Stimulated activated CD8-positive, alpha-beta memory T cell treated with anti-CD3 and anti-CD28 coated beads, Interleukin-4, amount 100 ng/mL, for 1 hour (primary cell): ENCODE measurements at places on chromosomes 2 and 18.

DNA sequence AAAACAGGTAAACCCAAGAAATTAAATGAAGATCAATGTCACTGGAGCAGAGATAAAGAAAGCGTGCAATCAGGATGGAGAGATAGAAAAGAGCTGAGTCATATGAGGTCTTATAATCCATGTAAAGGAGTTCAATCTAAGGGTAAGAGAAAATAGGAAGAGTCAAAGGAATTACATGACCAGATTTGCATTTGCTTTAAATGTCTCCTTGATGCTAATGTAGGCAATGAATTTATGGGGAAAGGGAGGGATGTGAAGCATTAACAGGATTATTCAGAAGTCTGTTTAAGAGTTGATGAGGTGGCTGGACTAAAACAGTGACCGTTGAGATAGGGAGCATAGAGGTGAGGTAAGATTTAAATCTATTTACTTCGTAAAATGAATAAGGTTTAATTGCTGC lies 623.1 kb downstream of the MBD2 start:
- no peak for DNase-seq

DNA sequence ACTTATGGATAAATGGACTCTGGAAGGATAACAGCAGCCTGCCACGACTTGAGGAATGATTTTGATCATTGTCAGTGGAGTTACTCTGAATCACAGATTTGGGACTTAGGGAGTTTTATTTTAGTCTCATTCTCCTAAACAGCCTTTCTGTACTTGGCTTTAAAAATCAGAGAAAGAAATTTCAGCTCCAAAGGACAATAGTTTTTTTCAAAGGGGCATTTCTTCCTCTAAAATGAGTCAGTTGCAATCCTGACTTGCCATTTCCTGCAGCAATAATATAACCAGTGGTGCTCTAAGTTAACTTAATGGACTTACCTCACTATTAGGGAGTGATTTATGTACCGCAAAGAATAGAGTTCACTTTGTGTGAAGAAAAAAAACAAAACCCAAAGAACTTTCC lies 35.1 kb upstream of the MTX2 start:
- no peak for DNase-seq

- DNase-seq = no peak
Observed at GRCh38 chr2:29450596-29451222, 335.5 kb downstream of the CLIP4 start.

DNA sequence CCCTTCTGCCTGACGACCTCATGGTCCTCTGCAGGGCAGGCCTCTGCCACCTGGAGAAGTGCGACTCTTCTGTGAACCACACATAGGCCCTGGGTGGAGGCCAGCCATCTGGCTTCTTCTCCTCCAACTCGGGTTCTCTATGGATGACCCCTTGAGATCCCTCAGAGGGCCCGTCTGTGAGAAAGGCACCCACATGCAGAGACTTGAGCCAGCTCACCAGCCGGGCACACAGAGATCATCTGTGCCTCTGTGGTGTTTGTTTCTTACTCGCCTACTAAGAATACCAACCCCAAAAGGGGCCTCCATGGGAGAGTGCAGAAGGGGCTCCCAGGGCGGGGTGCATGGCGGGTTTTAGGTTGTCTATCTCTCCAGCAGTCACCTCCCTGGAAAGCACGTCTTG lies 176.5 kb upstream of the SALL3 start:
- DNase-seq = no peak

GRCh38 chr18:32470460-32470713 lies 295 bp downstream of the GAREM1 start:
- DNase-seq = no peak
